ENCODE measurements at places on chromosomes 13 and 19.

GRCh38 chr13:39538816-39539790, 63.9 kb downstream of the LHFPL6 start:
- peak; percentile 66 for DNase-seq

- DNase-seq, result no peak
These were observed 1152.9 kb downstream of the SLITRK1 start for GRCh38 chr13:82729401-82729800.

GRCh38 chr13:75790198-75790970, 154.3 kb downstream of the LMO7 start:
- no peak for DNase-seq

GRCh38 chr19:2327773-2328400, 499 bp downstream of the LSM7 start:
- DNase-seq, result peak; percentile 84

GRCh38 chr13:110676595-110677587, 29.0 kb downstream of the CARS2 start:
- DNase-seq, result no peak

DNA sequence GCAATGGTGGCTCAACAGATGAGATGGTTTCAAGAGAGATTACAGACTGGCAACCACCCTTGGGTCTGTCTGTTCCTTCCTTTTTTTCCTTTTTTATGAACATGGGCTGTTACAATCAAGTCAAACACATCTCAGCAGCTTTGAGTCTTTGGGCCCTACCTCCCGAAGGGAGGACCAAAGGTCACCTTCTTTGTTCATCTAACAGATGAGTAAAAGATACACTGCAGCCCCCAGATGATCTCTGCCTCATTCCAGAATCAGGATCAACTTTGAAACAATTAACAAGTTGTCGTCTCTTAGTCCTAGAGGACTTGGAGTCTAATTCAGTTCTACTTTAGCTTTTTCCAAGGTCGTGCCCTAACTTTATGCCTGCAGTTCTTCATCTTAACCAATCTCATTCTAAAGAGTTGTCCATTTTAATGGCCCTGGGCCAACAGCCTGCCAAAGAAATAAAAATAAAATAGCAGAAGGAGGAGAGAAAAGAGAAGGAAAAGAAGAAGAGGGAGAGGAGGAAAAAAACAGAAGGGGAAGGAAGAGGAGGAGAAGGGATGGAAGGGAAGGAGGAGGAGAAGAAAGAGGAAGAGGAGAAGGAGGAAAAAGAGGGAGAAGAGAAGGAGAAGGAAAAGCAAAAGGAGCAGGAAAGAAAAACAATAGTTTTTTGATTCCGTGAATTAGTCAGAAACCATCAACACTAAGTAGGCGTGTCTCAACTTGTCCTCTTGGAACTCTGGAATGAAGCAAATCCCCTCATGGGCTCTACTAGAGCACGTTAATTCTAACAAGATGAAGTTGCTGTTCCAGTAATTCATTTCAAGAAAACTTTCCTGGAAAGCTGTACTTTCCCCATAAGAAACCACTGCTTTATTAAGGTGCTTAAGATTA, 281.2 kb downstream of the FOXO1 start:
- DNase-seq, result peak; percentile 15

- DNase-seq, result no peak
These were observed 15.8 kb downstream of the MRPS31 start for GRCh38 chr13:40755082-40755700.

GRCh38 chr19:3765121-3765520, 2.6 kb downstream of the MRPL54 start:
- no peak for DNase-seq

DNA sequence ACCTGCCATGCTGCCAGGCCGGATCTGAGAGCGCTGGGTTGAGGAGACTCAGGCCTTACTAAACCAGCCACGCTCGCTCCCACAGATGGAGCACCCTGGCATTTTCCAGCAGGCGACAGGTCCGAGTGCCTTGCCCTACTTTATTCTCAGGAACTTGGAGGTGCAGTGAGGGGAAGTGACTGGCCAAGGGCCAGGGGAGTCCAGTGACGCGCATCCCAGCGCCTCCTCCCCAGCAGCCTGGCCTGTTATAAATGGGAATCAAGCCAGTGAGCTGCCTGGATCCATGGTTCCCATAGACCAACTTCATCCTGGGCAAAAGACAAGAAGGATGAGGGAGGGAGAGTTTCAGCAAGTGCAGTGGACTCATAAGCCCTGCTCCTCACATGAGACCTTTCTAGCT, 35.5 kb downstream of the TMED1 start:
- DNase-seq, result no peak
